Thymus (tissue), 14 donors: ENCODE measurements at places on chromosomes 3 and 15. TPM values are rescaled to one million over a fixed set of nuclear protein-coding genes. Genes with fewer than 3 reads are reported as not detected.
A peak's percentile ranks its signal among the peaks of the same experiment; 100 is the strongest.

EBLN2 gene
- 4.2 TPM for total RNA-seq

ZNF662 gene
- total RNA-seq = 2.8 TPM

KNG1 gene
- total RNA-seq = 0.14 TPM

NEK11 gene
- 1.8 TPM for total RNA-seq

C2CD4B gene
- total RNA-seq = 2.7 TPM

IFRD2 gene
- 31.0 TPM for total RNA-seq

ATG7 gene
- total RNA-seq = 21.7 TPM

TJP1 gene
- 7.3 TPM for total RNA-seq

- H3K27me3 ChIP-seq = no peaks in the 10 kb centered on the region
- H3K27ac ChIP-seq = no peak overlapping the region
- H3K36me3 ChIP-seq = no peaks in the 10 kb centered on the region
- no peaks in the 10 kb centered on the region for H3K4me1 ChIP-seq
- H3K4me3 ChIP-seq = no peak overlapping the region
- no peak for DNase-seq
Observed at GRCh38 chr3:192082730-192083660, 622.0 kb downstream of the PYDC2 start.

- H3K27me3 ChIP-seq = no peaks in the 10 kb centered on the region
- no peaks in the 10 kb centered on the region for H3K36me3 ChIP-seq
- H3K4me3 ChIP-seq = no peak overlapping the region
- H3K27ac ChIP-seq = no peak overlapping the region
- peaks cover 10% of the 10 kb centered on the region for H3K4me1 ChIP-seq
Observed at GRCh38 chr3:37240170-37240945, 66.0 kb upstream of the LRRFIP2 start.

- H3K4me1 ChIP-seq = no peaks in the 10 kb centered on the region
- H3K4me3 ChIP-seq = no peak overlapping the region
- H3K27ac ChIP-seq = no peak overlapping the region
- no peak for DNase-seq
- no peaks in the 10 kb centered on the region for H3K27me3 ChIP-seq
- H3K36me3 ChIP-seq = peaks cover 62% of the 10 kb centered on the region
Observed at GRCh38 chr15:90807074-90807785, 61.2 kb upstream of the FURIN start.

DNA sequence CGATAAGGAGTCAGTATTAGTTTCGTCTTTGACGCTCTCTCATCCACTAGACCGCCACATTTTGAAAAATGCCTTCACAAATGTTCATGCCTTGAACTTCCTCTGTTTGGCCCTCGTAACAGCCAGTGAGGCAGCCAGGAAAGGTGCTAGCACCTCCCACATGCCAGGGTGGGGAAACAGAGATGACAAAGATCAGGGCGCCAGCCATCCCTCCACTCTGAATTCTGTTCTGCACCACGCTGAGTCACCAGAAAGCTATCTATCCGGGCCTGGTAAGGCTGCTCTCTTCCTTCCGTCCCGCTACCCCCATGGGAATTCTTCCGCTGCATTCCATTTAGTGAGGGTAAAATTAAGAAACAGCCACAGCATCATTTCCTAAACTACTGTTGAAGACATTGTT, 31.3 kb upstream of the BCL2L10 start:
- H3K27ac ChIP-seq = no peak overlapping the region
- DNase-seq = no peak
- H3K27me3 ChIP-seq = no peaks in the 10 kb centered on the region
- H3K36me3 ChIP-seq = peaks cover 11% of the 10 kb centered on the region
- H3K4me1 ChIP-seq = peaks cover 7% of the 10 kb centered on the region

DNA sequence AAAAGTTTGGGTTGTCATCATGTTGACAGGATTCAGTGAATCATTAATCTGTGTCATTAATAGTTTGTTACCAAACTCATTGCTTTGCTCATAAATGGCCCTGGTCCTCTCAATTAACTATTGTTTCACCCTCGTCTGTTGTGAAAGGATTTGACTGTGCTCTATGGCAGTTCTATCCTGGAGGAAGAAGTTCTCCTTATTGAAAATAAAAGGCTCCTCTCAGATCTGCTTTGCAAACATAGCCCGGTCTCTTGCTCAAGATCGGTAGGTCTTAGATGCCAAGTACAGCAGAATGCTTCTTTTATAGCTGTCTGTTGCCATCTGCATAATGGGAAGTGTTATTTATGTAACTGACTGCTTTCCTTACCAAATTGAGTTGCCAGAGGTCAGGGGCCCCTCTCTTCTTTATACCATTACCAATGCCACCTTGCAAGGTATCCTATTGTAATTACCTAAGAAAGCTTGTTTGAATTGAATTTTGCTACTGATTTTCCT, 146.5 kb downstream of the EBLN2 start:
- DNase-seq = no peak
- H3K4me1 ChIP-seq = no peaks in the 10 kb centered on the region
- H3K4me3 ChIP-seq = no peak overlapping the region
- no peaks in the 10 kb centered on the region for H3K27me3 ChIP-seq
- no peaks in the 10 kb centered on the region for H3K36me3 ChIP-seq

GRCh38 chr3:186628756-186629155, 11.4 kb upstream of the FETUB start:
- no peaks in the 10 kb centered on the region for H3K36me3 ChIP-seq
- DNase-seq = no peak
- no peaks in the 10 kb centered on the region for H3K4me1 ChIP-seq
- no peak overlapping the region for H3K27ac ChIP-seq
- H3K27me3 ChIP-seq = no peaks in the 10 kb centered on the region

DNA sequence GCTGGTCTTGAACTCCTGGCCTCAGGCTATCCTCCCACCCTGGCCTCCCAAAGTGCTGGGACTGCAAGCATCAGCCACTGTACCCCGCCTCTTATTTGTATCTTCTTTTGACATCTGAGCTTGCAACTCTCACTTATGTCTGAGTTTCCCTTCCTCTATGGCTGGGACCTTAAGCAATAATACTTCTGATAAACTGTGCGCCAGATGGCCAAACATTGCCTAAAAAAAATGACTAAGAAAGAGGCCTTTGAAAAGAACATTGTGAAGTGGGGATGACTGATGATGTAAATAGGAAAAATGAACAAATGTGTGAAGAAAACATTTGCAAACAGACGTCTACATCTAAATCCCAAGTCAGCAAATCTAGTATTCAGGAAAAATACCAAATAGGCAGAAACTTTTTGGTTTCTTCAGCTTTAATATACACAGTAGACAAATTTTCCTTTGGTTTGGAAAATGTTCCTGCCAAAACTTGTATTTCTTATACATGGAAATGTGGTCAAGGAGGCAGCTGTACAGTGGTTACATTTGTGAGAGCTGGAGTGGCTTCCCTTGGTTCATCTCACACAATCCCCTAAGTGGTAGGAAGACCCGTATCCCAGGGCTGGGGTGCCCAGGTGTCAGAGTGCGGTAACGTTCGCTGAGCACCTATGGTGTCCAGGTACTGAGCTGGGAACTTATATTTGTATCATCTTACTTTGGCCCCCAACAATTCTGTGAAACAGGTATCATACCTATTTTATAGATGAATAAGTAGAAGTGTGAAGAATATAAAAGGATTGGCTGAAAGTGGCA, 11.6 kb upstream of the TFRC start:
- no peak overlapping the region for H3K4me3 ChIP-seq
- H3K4me1 ChIP-seq = no peaks in the 10 kb centered on the region
- H3K27me3 ChIP-seq = no peaks in the 10 kb centered on the region
- no peaks in the 10 kb centered on the region for H3K36me3 ChIP-seq

DNA sequence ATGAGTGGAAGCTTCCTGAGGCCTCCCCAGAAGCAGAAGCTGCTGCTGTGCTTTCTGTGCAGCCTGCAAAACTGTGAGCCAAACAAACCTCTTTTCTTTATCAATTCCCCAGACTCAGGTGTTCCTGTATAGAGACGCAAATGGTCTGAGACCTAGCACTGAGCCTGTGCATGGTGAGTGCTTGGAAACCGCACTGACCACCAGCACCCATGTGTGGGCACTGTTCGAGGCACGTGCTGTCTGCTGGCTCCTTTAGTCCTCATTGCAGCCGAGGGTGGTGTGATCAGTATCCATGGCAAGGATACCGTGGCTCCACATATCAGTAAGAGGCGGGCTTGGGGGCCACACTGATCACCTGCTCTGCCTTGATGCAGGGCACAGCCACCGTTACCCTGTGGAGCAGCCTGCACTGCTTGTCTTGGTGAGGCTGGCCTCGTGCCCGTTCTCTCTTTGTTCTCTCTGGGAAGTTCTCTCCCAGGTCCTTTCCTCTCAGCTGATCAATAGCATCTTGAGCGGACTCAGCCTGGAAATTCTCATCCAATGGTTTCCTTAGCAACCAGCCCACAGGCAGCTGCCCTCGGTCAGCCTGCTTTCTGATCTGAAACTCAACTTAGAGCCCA, 101.0 kb downstream of the PLXNA1 start:
- H3K4me1 ChIP-seq = peaks cover 3% of the 10 kb centered on the region
- H3K4me3 ChIP-seq = no peak overlapping the region
- H3K36me3 ChIP-seq = no peaks in the 10 kb centered on the region
- H3K27me3 ChIP-seq = no peaks in the 10 kb centered on the region
- H3K27ac ChIP-seq = no peak overlapping the region

DNA sequence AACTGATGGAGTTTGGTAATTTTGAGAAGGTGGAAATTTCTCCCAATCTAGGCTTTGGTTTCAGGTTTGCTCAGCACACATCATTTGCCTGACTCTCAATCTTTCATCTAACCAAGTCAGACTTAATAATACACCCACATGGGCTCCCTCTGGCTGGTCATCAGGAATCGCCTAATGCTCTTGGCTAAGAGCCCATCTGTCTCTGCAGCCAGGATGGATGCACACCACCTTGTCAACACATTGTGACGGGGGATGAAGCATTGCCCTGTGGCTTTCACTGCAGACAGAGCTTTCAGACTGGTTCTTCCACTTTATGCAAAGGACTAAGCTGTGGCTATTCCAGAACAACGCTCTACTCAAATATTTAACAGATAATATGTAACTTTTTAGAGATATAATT, 3.0 kb upstream of the HDGFL3 start:
- no peaks in the 10 kb centered on the region for H3K36me3 ChIP-seq
- peaks cover 6% of the 10 kb centered on the region for H3K4me1 ChIP-seq

DNA sequence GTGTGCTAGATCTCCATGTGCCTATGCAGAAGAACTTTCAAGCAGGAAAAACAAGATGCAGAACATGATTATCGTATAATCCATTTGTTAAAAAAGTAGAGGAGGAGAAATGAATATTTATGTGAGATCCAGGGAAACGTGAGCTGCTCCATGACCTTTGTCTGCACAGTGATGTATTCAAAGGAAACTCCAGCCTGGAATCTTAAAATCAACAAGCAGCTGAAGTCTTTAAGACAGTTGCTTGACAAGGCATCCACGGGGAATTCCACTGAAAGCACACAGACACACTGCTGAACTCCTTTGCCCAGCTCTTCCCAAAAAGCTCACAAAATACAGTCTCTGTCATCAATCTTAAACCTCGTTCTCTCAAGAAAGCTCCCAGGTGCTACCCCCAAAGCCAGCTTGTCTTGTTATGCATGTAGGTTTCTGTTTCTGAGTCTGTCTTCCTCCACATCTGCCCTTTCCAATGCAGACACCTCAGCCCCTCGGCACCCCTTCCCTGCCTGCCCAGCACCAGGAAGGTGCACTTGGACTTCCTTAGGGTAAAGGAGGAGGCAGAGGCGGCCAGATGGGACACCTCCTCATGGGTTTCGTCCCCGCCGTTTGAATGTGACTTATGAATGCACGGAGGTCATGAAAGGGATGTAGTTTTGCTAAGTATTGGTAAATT, 28.7 kb downstream of the LRRK1 start:
- DNase-seq = no peak
- no peaks in the 10 kb centered on the region for H3K4me1 ChIP-seq
- H3K4me3 ChIP-seq = no peak overlapping the region

DNA sequence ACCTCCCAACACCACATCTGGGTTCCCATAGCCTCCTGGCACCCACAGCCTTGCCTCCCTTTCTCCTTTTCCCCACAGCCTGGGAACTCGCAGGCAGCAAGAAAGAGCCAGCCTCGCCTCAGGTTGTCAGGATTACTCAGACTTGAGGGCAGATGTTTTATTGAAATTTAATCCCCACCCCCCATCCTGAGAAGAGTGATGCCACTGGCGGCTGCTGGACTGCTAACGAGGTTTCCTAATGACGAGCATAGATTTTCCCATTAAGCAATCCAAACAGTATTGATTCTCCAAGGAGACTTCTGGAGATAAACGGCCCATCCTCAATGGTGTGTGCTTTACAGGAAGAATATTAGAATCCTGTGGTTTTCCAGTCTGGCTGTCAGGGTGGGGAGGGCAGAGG, 13.7 kb downstream of the SHF start:
- H3K4me1 ChIP-seq = no peaks in the 10 kb centered on the region
- no peaks in the 10 kb centered on the region for H3K27me3 ChIP-seq
- no peak overlapping the region for H3K4me3 ChIP-seq
- H3K36me3 ChIP-seq = no peaks in the 10 kb centered on the region
- no peak overlapping the region for H3K27ac ChIP-seq

GRCh38 chr3:138051947-138052802, 42.2 kb downstream of the CLDN18 start:
- no peaks in the 10 kb centered on the region for H3K27me3 ChIP-seq
- no peaks in the 10 kb centered on the region for H3K36me3 ChIP-seq
- H3K27ac ChIP-seq = no peak overlapping the region
- no peak overlapping the region for H3K4me3 ChIP-seq
- DNase-seq = no peak

- no peaks in the 10 kb centered on the region for H3K36me3 ChIP-seq
- H3K4me1 ChIP-seq = no peaks in the 10 kb centered on the region
- no peak for DNase-seq
Observed at GRCh38 chr15:88191812-88192165, 64.8 kb downstream of the NTRK3 start.

DNA sequence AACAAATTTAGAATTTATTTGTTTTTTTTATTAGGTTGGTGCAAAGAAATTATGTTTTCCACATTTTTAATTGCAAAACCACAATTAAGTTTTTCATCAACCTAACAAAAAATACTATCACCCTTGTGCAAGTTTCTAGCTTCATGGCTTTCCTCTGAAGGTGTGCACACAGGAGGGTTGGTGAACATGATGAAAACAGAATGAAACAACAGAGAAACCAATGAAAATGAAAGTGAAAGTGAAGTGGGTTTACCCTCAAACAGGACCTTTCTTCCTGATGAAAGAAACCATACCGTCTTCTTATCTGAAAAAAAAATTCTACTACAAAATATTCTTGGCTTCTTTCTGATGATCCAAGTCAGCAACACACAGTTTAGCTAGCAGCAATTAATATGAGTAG, 71.9 kb upstream of the FEZF2 start:
- H3K4me3 ChIP-seq = no peak overlapping the region
- no peaks in the 10 kb centered on the region for H3K27me3 ChIP-seq
- H3K36me3 ChIP-seq = no peaks in the 10 kb centered on the region
- DNase-seq = peak; percentile 7
- peaks cover 5% of the 10 kb centered on the region for H3K4me1 ChIP-seq

DNA sequence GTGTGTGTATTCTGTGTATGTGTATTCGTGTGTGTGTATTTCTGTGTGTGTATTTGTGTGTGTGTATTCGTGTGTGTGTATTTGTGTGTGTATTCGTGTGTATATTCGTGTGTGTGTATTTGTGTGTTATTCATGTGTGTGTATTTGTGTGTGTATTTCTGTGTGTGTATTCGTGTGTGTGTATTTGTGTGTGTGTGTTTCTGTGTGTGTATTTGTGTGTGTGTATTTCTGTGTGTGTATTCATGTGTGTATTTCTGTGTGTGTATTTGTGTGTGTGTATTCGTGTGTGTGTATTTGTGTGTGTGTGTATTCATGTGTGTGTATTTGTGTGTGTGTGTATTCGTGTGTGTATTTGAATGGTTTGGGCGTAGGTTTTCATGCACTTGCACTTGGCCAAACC, 405.4 kb downstream of the SOX2 start:
- no peak overlapping the region for H3K4me3 ChIP-seq
- H3K27me3 ChIP-seq = no peaks in the 10 kb centered on the region
- no peak overlapping the region for H3K27ac ChIP-seq
- DNase-seq = no peak
- no peaks in the 10 kb centered on the region for H3K4me1 ChIP-seq
- no peaks in the 10 kb centered on the region for H3K36me3 ChIP-seq

- no peaks in the 10 kb centered on the region for H3K36me3 ChIP-seq
Observed at GRCh38 chr3:114179575-114179974, 723 bp upstream of the DRD3 start.
